ENCODE measurements at places on chromosomes 1 and 21.

DNA sequence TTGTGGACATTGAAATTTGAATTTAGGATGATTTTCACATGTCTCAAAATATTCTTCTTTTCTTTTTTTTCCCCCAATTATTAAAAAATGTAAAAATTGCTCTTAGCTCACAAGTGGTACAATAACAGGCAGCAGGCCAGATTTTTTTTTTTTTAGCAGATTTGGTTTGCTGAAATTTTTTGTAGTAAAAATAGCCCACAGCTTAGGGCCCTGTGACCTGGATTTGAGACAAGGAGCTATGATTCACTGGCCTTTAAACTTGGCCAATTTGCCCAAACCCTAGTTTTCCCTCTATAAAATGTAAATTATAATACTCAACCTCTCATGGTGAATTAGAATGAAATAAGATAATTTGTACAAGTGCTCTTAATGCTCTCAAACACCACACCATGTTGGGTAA lies 253.8 kb downstream of the DYRK1A start:
- DNase-seq, result no peak

- DNase-seq, result no peak
Measured at GRCh38 chr1:40162753-40163441, 1.7 kb downstream of the RLF start.

DNA sequence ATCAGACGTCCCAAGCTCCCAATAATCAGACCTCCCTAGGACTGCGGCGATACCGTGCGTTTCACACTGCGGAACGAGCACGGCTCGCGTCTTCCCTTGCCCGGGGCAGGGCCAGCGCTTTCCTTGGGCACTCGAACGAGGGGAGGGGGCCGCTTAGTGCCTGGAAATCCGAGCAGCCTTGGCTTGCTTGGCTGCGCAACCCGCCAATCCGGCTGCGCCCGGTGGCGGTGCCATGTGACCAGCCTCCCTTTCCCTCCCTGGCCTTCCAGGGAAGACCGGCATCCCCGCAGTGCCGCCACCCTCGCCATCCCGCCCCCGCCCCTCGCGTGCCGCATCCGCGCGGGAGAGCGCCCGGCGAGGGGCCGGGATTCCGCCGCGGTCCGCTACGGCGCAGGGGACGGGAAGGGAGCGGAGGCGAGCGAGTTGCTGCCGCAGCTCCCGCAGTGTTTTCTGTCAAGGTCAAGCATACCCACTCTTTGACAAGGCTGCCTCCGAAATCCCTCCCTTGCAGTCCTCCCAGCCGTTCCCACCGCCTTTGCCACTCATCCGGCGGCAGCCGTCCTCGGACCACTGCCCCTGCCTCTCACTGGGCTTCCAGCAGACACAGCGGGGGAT lies 8.3 kb upstream of the RNF19B start:
- peak; percentile 72 for DNase-seq

- no peak for DNase-seq
Measured at GRCh38 chr1:175197531-175197930, 5.0 kb upstream of the KIAA0040 start.

DNA sequence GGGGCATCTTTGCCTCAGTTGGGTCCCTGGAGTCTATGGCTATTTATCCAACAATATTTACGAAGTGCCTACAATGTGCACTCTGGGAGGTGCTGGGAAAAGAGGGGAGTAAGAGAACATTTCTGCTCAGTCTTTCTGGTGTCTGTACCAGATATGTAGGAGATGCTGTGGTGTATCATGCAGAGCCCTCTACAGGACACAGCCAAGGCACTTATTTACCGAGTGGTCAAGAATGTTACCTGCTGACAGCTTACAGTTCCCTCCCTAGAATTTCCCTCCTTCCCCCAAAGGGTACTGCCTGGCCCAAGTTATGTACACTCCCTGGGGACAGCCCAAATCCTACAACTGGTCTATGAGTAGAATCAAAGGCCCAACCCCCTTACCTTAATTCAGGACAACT lies 177.7 kb downstream of the C1orf94 start:
- DNase-seq, result no peak

- no peak for DNase-seq
Measured at GRCh38 chr1:238727670-238728069, 658.7 kb upstream of the CHRM3 start.
